ENCODE measurements at places on chromosomes 4 and X.

DNA sequence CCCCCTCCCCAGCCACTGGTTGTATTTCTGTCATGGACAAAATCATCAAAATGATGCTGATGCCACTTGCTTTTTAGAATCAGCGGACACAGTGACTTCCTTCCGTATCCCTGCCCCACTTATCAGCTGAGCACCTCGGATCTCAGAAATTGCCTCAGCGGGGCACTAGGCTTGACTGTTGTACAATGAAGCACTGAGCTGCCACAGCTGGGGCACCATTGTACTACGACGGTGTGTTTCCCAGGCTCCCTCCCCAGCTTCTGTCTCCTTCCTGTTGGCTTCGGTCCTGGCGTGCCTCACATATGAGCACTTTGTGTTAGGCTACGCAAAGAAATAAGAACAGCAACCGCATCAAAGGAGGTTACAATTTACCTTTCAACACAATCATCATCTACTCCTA lies 82.4 kb downstream of the F11 start:
- no peak for DNase-seq

- no peak for DNase-seq
Observed at GRCh38 chr4:144906181-144906925, 191.6 kb downstream of the ANAPC10 start.

DNA sequence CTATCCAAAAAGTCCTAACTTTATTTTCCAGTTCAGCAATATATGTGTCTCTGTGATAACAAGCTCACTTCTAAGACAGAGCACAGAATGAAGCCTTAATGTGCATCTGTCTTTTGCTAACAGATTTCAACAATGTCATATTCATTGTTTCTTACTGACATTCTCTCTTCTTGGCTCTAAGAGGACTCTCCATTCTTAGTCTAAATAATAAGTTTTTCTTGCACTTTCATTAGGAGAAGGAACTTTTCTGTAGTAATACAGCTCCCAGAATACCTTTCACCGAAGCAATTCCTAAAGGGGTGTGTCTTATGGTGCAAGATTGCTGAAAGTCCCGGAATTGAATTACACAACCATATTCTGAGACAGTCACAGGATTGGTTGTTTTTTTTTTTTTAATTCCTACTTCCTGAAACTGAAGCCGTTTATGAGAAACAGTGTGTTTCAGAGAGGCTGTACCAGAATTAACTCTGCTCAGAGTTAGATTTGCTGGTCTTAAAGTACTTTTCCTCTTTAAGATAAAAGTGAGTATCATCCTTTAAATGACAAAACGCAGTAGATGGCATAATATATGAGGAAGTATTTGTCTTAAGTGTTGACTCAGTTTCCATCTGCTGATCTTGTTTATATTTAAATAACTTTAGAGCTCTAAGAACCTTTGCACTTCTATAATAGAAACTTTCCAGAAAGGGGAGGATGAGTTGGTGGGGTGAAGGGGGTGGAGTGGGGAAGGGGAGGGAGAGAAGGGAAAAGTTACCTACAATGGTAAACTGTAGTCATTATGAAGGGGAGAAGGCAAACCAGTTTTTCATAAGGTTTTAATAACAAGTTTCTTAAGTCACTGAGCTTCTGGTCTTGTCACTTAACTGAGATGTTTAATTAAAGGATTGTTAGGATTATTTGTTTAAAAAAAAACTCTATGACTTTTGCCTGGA lies at the start of gene ALPK1:
ALPK1 (plus strand) TSS at position 421 of the 932 bp plus-strand sequence.
- DNase-seq, result no peak

DNA sequence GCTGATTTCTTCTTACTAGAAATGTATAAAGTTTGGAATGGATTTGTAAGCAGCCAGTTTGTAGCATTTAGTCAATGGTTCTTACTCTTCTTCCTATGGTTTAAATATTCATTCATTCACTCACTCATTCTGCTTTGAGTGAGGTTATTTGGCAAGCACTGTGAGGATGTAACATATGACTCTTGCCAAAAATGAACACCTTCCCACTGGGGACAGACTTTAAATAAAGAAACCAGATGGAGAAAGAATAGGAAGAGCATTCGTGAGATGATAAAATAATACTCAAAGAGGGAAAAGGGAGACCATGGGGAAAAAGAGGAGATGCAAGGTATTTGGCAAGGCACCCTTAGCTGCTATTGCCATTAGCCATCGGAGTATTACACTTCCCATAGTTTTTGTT lies 586.1 kb downstream of the ADGRL3 start:
- no peak for DNase-seq

DNA sequence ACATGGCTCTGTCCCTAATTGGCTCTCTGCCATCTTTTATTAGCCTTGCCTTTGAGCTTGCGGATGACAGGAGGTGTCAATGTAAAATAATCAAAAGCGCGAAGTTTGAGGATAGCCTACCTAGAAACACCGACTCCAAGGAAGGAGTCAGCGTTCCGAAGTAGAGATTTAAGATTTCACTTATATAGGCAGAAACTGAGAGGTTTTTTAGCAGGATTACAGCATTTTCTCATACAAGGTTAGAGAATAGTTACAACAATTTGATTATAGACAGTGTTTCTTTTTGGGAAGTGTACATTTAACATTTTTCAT lies 499 bp upstream of the NFXL1 start:
- DNase-seq, result no peak

GRCh38 chr4:29541757-29542156 lies 1178.4 kb upstream of the PCDH7 start:
- no peak for DNase-seq

DNA sequence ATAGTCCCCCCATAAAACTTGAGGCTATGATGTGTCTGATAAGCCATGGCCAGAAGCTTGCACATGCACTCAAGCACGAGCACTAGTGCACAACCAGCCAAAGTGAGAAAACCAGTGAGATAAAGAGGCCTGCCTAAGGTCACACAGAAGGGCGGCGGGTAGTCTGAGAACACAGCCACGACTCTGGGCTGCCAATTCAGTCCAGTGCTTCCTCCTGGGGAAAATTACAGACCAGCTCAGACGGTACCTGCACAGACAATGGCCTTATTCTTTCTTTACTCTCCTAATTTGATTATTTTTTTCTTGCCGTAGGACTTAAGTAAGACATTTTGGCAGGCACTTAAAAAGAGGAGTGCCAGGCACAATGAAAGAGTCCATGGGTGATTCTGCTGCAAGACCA lies 533.2 kb upstream of the FAT1 start:
- DNase-seq, result no peak

DNA sequence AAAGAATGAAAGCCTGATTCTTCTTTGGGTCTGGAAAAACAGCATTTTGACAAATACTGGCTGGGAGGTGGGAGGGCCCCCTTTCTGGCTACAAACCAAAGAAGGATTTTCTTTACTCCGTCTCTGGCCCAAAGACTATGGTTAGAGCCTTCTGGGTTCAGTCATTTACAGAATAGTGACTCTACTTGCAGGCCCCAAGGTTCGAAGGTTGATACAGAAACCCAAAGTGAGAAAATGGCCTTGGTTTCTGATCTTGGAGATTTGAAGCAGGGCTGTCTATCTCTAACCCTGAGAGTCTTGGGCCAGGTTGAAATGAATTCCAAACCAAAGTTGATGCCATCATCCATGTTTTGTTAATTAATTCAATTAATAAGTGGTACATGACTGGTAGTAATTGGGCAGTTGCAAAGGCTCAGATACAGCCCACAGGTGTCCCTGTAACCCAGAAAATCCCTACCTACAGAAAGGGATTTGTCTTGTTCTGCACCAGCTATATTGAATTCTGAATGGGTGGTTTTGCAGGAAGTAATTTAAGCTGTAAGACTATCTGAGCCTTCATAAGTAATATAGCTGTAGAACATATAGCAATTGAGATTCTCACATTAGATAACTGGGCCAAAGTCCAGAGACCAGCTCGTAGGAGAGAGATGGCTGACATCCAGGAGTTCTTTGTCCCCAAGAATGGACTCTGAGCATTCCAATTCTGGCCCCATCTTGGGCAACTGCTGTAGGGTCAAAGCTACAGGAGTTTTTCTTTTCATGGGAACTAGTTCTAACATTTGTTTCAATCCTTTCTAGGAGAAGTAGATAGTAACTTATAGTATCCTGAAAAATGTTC lies 34.5 kb downstream of the CHRNA9 start:
- no peak for DNase-seq

GRCh38 chr4:159655547-159655946 lies 552.7 kb downstream of the RAPGEF2 start:
- no peak for DNase-seq

GRCh38 chr4:149176039-149176438 lies 639.6 kb downstream of the IQCM start:
- no peak for DNase-seq

- DNase-seq, result no peak
Observed at GRCh38 chr4:140774510-140774909, 18.3 kb upstream of the TBC1D9 start.

DNA sequence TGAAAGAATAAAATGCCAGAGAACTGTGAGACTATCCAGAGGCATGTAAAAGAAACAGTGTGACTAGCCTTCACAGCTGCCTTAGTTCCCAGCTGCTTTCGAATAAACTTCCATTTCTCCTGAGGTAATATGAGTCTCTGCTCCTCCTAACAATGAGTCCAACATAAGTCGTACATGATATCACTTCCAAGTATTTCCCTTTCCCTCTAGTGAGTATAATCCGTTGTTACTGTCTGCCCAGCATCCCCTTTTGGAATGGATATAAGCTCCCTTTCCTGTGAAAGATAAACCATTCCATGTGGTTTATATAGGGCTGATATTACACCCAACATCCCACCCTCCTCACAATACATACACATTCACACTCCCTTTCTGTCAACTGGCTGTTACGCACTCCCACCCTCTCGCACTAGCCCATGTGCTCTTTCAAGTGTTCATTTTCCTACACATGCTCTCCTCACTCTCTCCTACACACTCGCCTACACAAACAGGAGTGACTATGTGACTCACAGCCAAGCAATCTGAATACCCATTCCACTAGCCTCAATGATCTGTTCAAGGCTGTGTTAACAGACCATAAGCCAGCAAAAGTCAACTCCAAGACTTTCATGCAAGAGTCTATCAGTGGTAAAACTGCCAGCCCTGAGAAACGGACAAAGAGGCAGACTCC lies 5.0 kb downstream of the NAF1 start:
- DNase-seq, result no peak

DNA sequence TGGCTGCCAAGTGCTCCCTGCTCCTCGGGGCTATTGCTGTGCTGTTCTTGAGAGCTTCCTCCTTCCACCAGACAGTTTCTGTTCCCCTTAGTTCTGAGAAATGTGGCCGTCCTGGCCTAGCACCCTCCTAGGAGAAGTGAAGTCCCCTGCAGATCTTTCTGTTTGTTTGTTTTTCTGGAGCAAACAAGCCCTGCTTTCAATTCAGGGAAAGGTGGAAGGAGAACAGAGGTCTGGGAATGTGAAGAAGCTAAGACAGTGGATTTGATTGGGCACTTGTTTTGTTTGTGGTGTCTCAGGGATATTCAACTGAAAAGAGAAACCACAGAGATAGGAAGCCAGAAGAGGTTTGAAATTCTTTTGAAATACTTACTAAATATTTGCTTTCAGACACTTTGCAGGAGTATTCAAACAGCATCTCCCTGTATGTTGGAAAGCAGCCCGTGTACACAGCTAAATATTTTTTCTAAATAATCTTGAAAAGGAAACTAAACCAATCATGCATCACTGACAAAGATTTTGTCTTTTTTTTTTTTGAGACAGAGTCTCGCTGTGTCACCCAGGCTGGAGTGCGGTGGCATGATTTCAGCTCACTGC lies 36.5 kb upstream of the PPM1K start:
- peak; percentile 77 for DNase-seq

DNA sequence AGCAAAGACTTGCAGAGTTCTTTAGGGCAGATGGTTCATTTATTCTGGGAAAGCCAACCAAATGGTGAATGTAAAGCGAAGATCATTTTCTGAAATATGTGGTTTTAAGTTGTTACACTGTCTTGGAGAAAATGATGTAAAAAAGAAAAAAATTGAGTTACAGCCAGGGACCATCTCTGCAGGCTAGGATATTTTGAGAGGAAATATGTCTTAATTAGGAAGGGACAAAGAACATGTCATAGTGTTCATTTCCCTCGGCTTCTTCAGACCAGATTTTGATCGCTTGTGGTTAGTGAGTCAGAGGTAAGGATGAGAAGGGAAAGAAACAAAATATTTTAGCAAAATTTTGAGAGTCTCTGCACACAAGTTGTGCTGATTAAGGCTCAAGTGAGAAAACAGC lies 59.0 kb upstream of the C1QTNF7 start:
- no peak for DNase-seq

GRCh38 chr4:5691491-5692132 lies 16.7 kb downstream of the EVC2 start:
- no peak for DNase-seq

- DNase-seq, result no peak
Observed at GRCh38 chr4:94870146-94870545, 112.4 kb downstream of the BMPR1B start.

DNA sequence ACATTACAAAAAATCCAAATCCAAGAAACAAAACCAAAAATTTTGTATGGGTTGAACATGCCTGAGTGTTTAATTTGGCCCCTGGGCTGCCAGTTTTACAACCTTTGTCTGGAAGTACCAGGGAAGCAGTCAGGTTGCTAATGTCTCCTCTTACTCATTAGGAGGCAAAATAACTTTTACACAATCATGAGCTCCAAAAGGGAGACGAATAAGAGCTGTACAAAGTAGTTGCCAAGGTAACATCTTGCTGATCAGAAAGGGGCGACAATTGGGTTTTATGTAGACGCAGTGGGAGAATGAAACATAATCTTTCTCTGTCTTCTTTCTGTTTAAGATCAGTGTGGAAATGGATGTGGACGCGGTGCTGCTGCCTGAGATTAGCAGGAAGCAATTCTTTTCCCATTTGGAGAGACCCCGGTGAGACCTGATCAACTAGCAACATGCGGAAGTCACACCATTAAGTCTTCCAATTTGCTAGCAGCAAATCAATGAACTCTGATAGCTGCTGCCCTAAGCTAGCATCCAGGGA lies 90.7 kb upstream of the IGFBP7 start:
- DNase-seq, result no peak

DNA sequence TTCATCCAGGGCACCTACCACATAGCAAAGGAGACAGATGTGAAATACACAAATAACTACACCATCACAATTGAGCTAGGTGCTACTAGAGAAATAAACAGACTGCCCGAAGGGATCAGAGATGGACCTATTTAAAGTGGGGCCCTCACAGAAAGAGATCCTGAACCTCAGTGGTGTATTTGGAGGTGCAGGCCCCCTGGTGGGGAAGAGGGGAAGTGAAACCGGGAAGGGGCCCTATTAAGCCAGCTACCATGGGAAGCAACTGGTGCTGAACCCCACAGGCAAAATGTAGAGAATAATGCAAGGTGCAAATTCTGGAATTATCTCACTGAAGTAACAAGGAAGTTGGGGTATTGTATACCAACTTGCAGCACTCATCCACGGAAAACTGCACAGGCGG lies 78.6 kb upstream of the FAM9A start:
- no peak for DNase-seq
